Suppressor macrophage treated with lipopolysaccharide for 1 hour (primary cell): ENCODE measurements at places on chromosomes 3 and 15.

DNA sequence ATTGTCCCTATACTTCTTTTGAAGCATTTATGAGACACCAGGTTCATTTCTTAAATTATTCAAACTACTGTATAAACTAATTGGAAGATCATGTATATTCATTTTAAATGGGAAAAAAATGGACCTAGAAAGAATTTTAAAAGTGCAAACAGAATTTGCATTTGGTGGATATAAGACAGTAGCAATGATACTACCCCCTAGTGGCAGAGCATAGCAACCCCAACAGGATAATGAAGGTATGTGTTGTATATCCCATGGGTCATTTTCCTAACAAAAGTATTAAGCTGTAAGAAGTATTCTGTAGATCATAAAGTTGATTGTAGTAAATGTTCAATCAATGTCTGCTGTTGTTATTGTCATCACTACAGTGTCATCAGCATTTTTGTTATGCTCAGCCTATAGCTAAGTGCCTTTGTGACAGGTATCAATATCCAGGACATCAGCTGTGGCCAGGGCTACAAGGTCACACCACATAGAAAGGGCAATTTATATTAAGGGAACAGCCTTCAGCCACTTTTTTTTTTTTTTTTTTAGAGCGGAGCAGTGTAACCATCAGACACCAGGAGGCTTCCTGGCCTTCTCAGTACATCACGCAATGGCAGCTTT is 175.8 kb downstream of the FOXB1 start:
- DNase-seq = peak; percentile 63

- DNase-seq = peak; percentile 23
Observed at GRCh38 chr3:36923523-36923943, 21.3 kb downstream of the TRANK1 start.

GRCh38 chr3:171234298-171235010 is 207.9 kb upstream of the SLC2A2 start:
- no peak for DNase-seq

DNA sequence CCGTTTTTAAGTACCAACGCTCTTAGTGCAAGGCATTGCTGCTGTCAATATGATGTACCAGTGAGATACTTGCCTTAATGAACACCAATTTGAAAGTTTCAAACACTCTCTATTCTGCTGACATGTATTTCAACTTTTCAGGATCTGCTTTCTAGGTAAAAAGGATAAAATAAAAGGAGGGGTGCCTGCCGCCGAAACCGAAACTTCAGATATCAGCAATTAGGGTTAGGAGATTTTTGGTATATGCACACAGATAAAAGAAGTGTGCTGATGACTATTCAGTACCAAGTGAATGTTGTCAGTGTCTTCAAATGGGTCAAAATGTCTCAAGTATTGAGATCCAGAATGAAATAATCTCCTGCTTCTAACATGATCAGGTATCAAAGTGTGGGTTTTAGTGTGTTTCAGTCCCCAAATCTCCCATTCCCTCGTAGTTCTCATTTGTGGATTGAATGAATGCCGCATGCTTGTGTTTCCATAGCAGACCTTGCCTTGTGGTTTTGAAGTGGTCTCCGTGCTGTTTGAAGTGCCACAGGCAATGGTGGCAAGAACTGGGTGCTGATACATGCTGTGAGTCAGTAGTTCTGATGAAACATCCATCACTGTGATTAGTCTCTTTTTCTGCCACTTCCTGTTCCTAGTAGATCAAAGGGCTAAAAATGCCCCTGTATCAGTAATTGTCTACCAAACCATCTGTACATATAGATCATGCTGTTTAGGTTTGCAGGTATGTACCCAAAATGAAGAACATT is 22.5 kb downstream of the CHST14 start:
- DNase-seq = peak; percentile 67

DNA sequence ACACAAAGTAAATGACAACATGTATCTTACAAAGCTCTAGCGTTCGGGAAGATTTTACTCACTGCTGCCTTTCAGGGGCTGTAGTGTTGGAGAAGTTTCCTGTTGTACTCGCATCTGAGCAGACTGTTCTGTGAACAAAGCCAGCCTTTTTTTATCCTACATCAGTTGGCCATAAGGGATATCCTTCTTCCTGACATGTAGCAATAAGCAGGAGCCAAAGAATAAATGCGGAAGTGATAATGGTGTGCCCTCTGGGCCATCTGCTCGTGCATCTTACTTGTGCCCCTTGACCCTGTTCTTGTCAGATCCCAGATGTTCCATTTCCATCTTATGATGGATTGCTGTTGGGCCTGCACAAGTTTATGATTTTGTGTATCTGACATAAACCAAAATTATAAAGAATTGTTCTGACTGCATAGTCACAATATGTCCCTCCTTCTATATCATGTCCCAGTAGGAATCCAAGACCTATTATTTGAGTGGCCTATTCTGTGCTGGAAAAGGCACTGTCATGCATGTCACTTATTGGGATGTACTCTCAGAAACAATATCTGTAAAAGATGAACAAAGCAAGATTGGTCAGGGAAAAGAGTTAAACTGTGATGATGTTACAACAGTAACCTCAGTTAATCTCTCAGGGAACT is 631.3 kb downstream of the NSUN3 start:
- DNase-seq = no peak

DNA sequence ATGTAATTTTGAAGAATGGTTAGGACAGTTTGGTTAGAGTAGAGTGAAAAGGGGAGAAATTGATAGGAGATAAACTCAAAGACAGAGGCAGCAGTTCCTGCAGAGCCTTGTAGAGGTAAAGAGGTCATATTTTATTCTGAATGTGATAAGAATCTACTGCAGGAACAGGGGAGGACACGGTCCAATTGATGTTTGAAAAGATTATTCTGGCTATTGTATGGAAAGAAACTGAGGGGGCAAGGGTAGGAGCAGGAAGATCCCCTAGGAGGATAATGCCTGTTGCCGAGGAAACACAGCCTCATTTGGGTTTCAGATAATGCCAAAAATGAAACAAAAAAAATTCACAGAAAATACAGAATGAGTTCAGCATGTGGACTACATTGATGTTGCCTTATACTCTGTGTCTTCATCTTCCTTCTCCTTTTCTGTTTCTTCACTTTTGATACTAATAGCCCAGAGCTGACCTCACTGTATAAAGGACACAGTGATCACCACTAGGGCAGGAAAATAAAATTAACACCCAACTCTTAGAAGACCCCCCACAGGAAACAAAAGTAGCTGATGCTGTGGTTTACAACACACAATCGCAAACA is 454.6 kb upstream of the UBE2E2 start:
- DNase-seq = peak; percentile 10

DNA sequence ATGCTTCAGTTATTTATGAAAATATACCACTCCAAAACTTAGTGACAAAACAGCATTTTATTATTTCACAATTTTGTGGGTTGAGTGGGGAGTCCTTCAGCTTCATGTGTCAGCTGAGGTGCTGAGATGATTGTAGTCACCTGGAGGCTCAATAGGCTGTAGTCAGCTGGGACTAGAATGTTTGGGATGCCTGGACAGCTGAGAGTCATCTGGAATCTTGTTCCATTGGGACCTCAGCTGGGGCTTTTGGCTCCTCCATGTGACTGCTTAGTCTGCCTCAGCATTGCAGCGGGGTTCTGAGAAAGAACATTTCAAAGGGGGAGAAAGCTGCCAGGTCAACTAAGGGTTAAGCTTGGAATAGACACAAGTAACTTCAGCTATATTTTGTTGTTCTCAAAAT is 13.4 kb downstream of the STT3B start:
- DNase-seq = no peak

- DNase-seq = peak; percentile 12
Observed at GRCh38 chr3:107450254-107450893, 72.4 kb upstream of the BBX start.

- no peak for DNase-seq
Observed at GRCh38 chr3:50165910-50166538, 10.9 kb downstream of the SEMA3F start.

- peak; percentile 36 for DNase-seq
Observed at GRCh38 chr3:85576091-85576690, 617.4 kb downstream of the CADM2 start.

- DNase-seq = no peak
Observed at GRCh38 chr3:31847760-31848159, 133.3 kb downstream of the OSBPL10 start.

GRCh38 chr3:99503350-99503749 is 135.0 kb upstream of the COL8A1 start:
- DNase-seq = peak; percentile 16

DNA sequence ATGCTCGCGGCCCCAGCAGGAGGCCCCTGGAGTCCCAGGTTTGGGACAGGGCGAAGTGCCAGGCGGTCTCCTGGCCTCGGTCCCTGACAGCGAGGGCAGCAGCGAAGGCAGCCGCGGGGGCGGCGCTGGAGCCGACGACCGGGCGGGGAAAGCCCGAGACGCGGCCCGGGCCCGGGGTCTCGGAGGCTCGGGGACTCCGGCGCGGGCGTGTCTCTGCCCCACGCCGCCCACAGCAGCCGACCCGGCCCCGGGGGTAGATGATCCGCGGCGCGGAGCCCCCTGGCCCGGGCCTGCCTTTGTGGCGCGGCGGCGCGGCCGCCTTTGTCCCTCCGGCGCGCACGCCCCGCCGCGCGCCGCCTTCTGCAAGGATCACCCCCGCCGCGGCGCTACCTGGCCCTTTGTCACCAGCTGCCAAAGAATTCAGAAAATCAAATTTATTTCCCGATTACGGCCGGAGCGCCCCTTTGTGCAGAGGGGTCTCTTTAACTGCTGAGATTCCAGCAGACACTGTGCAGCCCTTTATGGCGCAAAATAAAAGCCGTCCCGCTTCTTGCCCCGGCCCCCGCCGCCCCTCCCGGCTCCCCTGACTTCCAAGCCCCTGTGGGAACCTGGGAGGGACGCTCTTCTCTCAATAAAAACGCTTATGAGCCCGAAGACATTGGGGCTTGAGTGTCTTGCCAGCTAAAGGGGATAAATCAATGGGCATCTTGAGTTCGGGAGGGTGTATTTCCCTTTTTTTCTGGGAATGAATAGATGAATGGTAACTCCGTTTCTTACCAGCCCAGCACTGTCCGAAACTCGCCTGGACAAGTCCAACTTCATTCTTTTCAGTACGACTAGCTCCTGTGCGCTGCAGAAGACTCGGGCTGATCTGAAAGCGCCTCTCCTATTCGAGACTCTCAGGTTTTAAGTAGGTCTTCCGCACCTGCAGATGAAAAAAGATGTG is 68.4 kb downstream of the HES1 start:
- peak; percentile 22 for DNase-seq

DNA sequence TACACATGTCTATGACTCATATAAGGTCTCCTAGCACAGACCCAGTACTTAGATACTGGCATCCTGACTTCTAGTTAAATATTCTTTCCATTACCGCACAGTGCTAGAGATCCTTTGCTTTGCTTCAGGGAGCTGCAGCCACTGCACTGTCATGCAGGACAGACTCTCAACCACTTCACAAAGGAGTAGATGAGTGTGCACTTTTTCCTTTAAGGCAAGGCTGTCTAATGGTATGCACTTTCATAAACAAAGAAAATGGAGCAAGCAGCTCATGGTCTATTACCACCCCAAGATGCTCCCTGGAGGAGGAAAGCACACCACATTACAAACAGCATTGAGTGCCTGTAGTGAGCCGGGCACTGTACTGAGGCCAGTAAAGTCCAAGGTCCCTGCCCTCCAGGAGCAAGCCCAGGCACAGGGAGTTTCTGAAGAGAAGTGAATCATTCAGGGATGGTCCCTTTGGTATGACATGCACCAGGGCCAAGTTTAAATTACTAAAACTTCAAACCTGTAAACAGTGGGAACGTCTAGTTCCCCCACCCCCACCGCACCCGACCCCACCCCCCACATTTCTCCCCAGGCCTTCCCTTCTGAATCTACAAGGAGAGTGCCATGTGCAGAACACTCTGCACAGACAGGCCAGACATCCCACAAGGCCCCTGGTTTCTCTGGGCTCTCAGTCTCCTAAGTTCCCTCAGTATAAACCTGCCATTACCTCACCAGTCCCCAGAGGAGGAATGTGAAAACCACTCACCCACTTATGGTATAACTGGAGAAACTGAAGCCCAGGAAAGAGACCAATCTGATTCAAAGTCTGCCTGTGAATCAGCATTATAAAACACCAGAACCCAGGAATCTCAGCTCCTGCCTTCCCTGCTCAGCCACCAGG is 107.8 kb upstream of the BCL6 start:
- DNase-seq = peak; percentile 41

- no peak for DNase-seq
Observed at GRCh38 chr3:48405343-48405881, 24.5 kb downstream of the PLXNB1 start.

GRCh38 chr15:33278816-33279612 is 31.8 kb upstream of the RYR3 start:
- peak; percentile 86 for DNase-seq

DNA sequence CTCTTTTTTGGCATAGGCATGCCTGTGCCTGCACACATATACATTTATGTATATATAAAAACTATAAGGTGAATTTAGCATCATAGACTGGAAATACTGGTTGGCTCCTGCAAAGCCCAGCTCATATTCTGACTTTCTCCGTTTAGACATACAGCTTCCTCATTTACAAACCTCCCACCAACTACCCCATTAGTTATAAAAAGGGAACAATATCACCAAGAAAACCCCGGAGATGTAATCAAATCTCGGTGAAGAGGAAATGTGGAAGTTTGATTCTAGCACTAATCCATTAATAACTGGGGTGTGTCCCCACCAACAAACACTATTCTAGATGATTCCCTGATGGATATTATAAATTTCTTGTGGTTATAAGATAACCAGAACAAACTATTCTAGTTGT is 517.7 kb upstream of the TBL1XR1 start:
- peak; percentile 70 for DNase-seq

- no peak for DNase-seq
Observed at GRCh38 chr15:48781017-48781416, 29.9 kb downstream of the CEP152 start.
